ENCODE measurements at places on chromosomes 3 and 15.

DNA sequence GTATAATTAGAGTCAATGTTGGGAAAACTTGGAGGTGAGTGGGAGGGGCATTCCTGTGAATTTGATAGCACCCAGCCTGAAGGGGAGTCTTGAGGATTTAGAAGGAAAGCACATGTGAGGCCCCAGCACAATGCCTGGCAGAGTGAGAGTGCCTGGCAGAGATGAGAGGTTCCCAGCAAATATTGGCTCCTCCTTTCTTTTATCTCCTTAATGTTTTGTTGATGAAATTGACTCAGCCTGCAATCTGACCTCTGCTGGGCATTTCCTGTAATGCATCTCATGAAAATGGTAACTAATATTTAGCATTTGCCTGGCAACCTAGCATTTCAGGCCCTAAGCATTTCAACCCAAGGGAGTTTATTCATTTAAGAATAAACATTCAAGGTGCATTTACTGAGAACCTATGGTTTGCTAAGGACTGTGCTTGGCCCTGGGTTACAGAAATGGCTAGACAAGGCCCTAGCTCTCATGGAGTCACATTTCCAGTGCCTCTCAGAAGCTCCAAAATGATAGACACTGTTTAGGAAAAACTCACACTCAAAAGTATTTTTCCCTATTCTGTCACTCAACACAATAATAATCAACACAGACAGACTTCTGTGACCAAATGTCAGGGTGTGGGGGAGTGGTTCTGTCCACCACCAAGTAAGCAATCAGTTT, 19.0 kb downstream of the PDHB start:
- peak; percentile 75 for DNase-seq

- DNase-seq: no peak
These were observed 9.8 kb downstream of the ARPP19 start for GRCh38 chr15:52559022-52559421.

- DNase-seq: peak; percentile 70
These were observed 6.3 kb downstream of the ST3GAL6 start for GRCh38 chr3:98769448-98769847.

DNA sequence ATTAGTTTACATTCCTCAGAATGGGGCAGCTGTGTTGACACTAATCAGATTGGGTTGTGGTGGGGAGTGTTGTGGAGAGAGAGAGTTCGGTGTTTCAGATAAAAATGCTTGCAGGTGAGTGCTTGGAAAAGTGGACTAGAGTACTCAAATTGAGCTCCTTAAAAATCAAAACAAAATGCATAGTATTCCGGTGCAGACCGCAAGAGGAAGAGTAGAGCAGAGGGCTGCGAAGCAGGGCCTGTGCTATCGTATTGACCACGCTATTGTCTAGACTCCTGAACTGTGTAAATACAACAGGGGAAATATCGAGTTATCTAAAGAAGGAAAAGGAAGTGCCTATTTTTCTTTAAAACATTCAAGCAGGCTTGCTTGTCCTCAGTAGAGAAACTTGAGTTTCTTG, 159.5 kb downstream of the TP63 start:
- DNase-seq: no peak

GRCh38 chr15:95353512-95353911, 977.0 kb upstream of the NR2F2 start:
- no peak for DNase-seq

GRCh38 chr3:55501905-55502304, 14.8 kb upstream of the WNT5A start:
- DNase-seq: no peak

DNA sequence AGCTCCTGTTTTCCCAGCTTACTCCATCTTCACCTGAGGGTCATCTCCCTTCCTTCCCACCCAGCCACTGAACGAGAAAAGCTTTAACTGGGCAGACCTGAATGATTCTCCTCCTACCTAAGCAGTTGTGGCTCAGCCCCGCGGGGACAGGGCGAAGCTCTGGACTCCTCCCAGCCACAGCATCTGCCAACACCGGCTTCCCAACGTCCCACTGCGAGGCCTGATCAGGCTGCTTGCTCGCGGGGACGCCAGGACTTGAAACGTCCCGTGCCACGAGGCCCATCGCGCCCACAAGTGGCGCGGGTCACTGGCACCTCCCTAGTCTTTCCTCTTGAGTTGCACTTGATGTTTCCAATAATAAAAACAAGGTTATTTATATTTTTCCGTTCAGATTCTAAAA, at the start of gene SPATA16:
TSS of gene SPATA16 (minus strand) at position 250 of the 400 bp plus-strand sequence. CDS start 23,504 bp downstream, outside the sequence.
- DNase-seq: no peak

DNA sequence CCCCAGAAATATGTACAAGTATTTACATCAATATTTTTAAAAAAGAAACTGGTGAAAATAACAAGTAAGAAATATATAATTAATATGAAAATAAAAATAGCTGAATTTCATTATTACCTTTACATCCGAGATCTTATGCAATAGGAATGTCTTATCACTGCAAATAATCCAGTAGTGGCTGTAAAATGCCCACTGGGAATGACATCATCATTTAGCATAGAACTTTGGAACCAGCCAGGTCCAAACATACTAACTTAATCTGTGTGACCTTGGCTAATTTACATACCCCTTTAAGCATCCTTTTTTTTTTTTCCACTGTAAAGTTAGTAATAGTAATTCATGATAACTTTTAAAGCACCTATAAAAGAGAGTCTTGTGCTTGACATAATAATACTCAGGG, 611.7 kb downstream of the ZIC1 start:
- no peak for DNase-seq

GRCh38 chr3:117719316-117719926, 1009.8 kb downstream of the TUSC7 start:
- peak; percentile 7 for DNase-seq

GRCh38 chr3:179852142-179852905, 184.4 kb downstream of the PEX5L start:
- peak; percentile 90 for DNase-seq

DNA sequence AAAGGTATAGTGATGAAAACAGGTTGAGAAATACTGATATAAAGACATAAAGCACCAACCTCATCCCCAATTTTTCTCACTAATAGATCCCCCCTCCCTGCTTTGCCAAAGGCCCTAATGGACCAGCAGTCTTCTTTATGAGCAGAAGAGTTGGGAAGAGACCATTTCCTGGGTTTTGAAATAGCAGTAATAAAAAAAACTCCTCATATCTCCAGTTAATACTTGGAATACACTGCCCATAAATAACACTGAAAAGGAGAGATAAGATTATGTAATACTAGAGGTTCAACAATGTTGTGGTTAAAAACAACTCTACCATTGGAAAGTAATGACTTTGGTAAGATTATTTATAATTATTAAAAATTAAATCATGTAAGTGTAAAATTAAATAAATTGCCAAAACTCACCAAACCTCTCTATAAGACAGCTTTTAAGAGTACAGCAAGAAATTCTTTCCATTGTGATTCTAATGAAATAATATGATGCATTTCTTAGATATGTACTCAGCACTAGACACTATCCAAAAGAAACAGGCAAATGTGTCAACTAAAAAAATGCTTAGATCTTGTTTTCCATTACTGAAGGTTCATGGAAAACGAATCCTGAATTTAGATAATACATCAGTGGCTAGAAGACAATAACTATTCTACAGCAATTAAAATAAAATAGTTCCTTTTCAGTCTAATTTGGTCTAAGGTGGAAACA, 88.2 kb downstream of the FAIM start:
- no peak for DNase-seq

DNA sequence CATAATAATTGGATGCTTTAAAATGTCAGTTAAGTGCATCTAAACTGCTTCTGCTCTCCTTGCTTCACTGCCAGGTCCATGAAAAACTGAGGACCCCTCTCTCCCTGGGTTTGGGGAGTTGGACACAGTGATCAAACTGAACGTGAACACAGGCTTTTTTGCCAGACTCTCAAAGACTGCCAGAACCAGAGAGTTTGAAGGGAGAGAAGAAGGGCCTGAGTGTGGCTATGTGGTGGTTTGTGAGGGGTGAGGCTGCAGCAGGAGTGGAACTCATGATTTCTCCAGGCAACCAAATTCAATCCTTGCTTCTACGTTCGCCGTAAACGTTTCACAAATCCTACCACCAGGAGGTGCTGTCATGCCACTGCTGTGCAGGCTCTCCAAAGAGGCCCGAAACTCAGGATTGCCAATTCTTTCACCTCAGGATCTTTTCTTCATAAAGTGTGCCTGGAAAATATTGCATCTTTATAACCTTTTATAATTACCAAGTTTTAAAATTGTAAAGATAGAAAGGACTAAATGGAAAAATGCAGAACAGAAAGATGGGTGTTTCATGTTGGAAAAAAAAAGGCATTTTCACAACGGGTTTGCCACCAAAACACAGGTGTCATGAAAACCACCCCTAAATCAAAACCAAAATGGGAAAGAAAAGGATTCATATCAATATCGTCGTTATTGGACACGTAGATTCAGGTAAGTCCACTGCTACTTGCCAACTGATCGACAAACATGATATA, 19.7 kb downstream of the TM4SF4 start:
- peak; percentile 71 for DNase-seq

DNA sequence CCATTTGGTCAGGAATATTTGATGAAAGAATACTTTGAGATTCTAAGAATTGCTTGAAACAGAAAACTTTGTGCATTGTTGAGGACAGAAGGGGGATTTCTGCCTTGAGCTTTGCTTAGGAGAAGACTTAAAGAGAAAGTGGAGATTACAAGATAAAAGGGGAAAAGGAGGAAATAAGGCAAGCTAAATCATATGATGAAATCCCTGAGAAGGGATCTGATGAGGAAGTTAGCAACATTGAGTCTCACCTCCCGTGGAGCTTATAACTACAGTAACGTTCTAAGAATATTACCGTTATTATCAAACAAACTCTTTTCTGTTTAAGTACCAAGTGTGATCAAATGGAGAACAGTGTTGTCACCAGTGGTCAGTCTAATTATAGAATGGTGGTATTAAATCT, 414.7 kb upstream of the NAALADL2 start:
- DNase-seq: peak; percentile 10

DNA sequence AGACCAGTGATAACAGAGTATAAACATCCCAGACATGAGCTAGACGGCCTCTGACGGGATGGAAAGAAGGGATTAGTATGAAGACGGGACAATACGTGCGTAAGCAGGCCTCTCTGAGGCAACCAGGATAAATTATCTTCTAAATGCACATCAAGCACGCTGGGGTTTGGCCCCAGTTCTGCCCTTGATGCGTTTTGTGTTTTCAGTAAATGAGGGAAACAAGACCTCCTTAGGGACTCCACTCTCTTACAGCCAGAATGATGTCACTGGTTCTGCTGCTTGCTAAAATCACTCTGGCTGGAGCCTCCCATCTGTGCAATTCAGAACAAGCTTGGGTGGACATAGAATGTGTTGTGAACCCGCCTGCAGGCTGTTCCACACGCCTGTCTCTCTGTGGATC, 156.0 kb upstream of the MCTP2 start:
- DNase-seq: no peak

GRCh38 chr3:154901278-154901677, 178.8 kb upstream of the MME start:
- DNase-seq: no peak

DNA sequence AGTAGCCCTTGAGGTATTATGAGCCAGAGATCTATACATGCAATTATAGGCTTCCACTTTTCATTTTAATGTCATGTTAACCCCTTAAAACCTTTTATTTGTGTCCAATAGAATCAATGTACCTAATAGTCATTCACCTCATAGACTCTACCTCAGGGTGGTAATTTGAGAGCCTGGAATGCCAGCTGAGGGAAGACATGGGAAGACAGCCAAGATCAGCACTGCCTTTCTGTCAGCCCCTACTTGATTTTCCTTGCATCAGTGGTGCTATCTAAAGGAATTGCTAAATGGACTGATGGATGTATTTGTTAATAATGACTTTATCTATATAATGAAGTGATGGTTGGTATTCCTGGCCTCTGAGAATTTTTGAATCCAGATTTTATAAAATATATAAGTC, 113.3 kb upstream of the GBE1 start:
- no peak for DNase-seq

- DNase-seq: no peak
These were observed 155.1 kb downstream of the IGF1R start for GRCh38 chr15:98803228-98804056.

- DNase-seq: no peak
These were observed 1.9 kb downstream of the NDUFAF3 start for GRCh38 chr3:49023775-49024174.

DNA sequence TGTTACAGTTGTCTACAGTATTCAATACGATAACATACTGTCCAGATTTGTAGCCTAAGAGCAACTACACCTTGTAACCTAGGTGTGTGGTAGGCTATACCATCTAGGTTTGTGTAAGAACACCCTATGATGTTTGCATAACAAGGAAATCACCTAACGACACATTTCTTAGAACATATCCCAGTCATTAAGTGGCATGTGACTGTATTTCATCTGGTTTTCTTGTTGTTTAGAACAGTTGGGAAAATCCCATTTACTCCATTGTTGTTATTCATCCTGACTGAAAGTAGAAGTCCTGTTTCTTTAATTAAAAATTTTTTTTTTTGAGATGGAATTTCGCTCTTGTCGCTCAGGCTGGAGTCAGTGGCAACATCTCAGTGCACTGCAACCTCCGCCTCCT, 31.3 kb downstream of the LRRC28 start:
- DNase-seq: no peak

DNA sequence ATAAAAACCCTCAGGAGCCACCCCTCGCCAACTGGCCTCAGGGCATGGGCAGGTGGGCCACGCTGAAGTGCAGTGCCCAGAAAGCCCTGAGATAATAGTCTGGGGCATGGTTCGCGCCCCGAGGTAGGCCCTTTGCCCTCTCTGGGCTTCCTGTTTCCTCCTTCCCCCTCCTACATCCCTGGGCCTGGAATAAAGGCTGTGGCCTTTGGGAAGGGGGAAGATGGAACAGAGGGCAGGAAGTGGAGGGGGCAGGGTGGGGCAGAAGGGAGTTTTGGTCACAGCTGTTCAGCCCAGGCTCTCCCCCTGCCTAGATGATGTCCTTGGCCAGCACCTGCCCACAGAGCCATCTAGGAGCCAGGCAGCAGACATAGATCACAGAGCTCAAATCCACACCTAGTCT, 11.3 kb downstream of the CSRNP1 start:
- DNase-seq: peak; percentile 13

DNA sequence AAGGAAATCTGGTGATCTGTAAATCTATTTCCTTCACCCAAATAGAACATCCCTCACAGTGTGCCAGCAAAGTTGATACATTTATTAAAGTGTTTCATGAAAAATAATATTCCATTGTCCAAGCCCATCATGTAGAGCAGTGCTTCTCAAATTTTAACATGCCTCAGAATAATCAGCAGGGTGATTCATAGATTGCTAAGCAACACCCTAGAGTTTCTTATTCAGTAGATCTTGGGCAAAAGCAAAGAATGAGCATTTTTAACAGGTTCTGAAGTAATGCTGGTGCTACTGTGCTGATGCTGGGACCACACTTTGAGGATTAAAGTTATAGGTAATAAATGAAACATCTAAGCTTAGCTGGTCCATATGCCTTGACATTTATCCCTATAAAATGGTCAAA, 210.5 kb downstream of the ZIC4 start:
- DNase-seq: no peak

- DNase-seq: no peak
These were observed 18.7 kb upstream of the RPP14 start for GRCh38 chr3:58287354-58287753.

Measured in inflammatory macrophage (primary cell).